ENCODE measurements at places on chromosomes 6 and 20.

GRCh38 chr6:123997223-123997622 lies 193.6 kb downstream of the NKAIN2 start:
- no peak for DNase-seq

GRCh38 chr20:58905236-58905635 lies 52.7 kb downstream of the GNAS start:
- DNase-seq: no peak

DNA sequence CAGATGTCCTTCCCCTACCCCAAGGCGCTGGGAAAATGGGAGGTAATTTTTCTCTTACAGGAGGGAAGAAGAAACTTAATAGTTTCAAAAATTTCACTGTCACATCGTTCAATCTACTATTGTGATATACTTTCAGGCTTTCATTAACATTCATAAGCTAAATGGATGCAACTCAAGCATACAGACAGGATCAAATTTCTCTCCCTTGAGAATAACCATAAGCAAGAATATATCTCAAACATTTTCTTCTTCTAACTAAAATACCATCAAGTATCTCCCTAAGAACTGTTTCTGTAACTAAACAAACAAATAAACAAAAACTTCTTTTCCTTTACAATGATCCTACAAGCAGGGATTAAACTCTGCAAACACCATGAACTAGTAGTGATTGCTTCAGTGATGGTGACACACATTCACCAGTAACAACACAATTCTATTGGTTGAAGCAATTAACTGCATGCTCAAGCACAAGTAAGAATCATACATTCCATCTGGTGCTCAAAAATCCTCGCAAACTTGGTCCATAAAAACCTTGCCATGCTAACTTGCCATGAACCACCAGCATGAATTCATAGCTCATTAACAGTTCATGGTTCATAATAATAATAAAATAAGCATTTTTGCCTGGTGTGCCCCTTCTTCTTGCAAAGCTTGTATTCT lies 183.8 kb downstream of the PTPRK start:
- DNase-seq: no peak

GRCh38 chr6:161128680-161129196 lies 137.2 kb downstream of the MAP3K4 start:
- peak; percentile 13 for DNase-seq

DNA sequence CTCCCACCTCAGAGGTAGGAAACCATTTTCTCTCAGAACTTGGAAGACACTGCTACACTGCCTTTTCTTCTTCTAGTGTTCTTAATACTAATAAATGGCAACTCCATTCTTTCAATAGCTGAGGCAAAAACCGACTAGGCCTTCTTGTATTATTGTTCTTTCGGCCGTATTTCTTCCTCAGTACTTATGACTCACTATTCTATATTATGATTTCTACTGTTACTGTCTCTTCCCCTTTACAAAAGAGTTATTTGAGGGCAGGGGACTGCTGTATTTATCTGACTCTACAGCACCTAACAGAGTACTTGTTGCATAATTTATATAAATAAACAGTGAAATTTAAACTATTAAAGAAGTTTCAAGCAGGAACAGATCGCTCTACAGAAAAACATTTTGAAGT lies 3.1 kb downstream of the DNAAF9 start:
- DNase-seq: no peak

DNA sequence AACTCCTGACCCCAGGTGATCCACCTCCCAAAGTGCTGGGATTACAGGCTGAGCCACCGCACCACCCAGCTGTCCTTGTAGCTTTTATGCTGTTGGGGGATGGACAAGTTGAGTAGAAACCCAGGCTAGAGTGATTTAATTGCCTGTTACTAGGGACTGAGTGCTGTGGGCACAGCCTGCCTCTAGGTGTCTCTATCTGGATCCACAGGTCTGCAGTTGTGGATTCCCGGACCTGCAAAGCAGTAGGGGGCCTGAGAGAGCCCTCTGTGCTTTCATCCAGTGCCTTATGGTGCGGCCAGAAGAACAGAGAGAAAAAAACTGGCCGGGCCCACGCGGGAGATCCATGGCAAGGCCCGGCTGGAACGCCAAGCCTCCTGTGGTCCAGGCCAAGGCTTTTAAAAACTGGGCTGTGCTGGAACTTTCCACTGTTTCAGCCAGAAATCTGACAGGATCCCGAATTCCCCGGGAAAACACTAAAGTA lies 5.2 kb downstream of the SIRPA start:
- peak; percentile 48 for DNase-seq

DNA sequence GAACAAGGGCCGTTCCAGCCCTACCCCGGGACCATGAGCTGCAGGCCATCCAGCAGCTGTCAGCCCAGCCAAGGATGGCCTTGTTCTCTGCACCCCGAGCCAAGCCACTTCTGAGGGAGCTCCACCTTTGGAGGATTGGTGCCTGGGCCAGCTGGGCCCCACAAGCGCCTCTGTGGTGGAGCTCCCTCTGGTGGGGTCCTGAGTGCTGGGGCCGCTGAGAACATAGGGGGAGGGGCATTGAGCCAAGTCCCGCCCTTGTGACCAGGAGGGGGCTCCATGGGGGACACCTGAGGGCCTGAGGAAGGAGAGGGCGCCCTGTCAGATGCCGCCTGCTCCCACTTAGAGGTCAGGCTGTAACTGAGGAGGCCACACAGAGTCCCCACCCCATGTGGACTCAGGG lies 43.2 kb downstream of the YTHDF1 start:
- DNase-seq: no peak

DNA sequence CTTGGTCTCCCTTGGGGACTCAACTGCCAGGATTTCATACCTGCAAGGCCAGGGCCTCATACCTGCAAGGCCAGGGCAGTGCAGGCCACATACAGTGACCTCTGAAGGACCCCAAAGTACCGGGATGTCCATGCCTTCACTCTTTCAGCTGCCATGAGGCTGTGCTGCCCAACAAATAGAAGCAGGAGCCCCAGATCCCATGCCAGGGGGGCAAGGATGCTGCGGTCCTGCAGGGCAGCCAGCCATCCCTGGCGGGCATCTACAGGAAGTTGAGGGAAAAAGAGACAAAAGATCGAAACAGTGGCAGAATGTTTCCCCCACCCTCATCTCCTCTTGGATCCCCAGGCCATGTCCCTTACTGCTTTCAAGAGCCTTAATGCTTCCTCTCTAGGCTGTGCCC lies 799 bp downstream of the NRM start:
- DNase-seq: no peak

DNA sequence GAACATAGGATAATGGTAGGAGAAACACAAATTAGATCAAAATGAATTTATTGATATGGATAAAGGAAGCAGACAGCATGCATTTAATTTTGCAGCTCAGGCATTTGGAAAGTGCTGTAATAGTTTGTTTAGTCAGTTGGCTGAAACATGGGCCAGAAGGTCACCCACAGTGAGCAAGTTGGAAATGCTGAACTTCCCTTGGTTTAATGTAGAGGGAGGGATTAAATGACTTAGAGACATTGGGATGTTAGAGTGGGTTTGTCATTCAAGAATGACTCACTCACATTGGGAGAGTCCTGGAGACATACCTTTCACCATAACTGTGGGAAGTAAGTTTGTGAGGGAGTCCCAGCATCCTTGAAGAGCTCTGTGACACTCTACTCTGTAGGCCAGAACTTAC lies 231.5 kb upstream of the PLCB4 start:
- peak; percentile 67 for DNase-seq

Measured in GM04504 (cell line).